ENCODE measurements at places on chromosomes 16 and 17.

DNA sequence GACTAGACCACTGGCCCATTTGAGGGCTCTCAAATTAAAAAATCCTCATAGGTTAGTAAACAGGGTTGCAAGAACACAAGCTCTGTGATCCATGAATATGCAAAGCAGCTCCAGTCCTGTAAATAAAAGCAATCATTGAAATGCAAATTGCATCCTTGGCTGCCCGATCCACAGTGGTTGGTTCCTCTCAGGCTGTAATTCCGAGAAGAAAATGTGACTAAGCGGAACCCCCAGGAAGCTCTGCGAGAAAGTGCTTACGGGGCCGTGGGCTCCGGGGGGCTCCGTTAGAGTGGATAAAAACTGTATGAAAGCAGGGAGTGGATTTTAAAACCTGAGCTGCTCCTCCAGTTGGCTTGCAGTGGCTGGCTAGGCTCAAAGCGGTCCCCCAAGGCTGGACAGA, 2.5 kb downstream of the GPRC5B start:
- DNase-seq = no peak

DNA sequence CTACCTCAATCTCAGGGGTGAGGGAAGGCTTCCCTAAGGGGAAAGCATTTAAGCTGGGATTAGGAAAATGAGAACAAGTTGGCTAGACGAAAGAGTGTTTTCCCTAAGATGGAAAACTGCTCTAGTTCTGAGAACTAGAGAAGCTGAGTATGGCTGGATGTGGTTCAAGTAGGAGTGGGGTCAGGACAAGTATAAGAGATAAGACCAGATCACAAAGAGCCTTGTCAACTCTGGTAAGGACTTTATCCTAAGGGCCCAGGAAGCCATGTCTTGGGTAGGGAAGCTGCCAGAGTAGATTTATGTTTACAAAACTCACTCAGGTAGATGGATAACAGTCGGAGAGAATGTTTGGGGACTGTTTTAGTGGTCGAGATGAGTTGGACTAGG, 1.7 kb downstream of the ANKS4B start:
- DNase-seq = no peak

GRCh38 chr16:84220851-84221250, 19.0 kb downstream of the KCNG4 start:
- DNase-seq = no peak

DNA sequence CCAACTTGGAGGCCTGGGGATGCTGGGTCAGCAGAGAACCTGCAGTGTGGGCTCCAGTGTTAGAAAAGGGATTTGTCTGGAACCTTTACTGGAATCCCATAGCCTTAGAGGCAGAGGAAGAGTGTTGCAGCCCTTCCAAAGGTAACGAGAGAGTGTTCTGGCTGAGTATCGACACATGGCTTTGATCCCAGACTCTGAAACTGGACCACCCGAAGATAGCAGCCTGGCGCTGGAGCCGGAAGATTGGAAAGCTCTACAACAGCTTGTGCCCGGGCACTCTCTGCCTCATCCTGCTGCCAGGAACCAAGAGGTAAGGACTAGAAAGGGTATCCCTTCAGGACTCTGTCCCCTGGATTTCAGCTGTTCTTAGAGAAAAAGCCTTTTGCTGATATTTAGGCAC, 39.7 kb downstream of the REXO5 start:
- no peak for DNase-seq

- no peak for DNase-seq
Observed at GRCh38 chr16:2974319-2975056, 5.3 kb downstream of the PAQR4 start.

DNA sequence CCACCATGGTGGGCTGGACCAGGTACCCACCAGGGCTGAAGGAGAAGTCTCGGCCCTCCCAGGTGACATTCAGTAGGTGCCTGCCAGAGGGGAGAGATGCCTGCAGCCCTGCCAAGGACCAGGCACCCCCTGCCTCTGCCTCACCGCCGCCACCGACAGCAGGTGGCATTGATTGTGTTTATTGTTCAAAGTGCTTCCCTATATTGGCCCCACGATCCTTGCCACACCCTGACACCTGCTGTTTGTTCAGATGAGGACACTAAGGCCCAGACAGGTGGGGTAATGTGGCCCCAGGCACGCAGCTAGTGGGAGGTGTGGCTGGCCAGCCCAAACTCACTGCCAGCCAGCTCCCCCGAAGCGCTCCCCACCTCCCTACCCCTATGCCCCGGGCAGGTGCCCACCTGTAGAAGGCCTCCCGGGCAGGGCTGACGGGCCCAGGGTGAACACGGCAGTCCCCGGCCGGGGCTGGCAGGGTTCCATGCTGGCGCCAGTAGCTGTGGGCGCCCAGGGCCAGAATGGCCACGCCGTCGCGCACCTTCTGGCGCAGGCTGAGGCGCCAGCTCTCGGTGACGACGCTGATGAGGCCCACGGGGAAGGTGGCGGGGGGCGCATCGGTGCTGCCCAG, 8.0 kb downstream of the GRIN2C start:
- DNase-seq = no peak

- peak; percentile 97 for DNase-seq
Observed at GRCh38 chr17:75078284-75079022, 9.3 kb upstream of the SLC16A5 start.

DNA sequence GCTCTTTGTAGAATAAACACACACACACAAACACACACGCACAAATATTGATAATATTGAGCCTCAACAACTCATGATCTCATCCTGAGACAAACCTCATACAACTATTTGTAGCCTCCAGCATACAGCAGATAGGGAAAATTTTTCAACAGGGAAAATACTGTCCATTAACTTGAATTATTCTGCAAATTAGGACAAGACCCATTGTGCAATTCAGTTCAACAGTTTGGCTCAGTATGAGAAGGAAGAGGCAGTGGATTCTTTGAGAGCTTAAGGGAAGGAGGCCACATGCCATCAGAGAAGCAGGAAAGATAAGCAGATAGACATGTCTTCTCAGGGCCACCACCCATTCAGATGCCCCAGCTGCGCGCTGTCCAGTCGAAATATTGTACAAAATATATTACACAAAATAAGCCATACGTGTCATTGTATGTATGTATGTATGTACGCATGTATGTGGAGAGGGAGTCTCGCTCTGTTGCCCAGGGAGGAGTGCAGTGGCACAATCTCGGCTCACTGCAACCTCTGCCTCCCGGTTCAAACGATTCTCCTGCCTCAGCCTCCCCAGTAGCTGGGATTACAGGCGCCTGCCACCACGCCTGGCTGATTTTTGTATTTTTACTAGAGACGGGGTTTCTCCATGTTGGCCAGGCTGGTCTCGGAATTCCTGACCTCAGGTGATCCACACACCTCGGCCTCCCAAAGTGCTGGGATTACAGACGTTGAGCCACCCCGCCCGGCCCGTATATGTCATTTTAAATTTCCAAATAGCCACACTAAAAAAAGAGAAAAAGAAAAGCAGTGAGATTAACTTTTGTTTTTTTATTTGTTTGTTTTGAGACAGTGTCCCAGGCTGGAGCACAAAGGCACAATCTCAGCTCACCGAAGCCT, 1.8 kb downstream of the ZC3H7A start:
- no peak for DNase-seq

DNA sequence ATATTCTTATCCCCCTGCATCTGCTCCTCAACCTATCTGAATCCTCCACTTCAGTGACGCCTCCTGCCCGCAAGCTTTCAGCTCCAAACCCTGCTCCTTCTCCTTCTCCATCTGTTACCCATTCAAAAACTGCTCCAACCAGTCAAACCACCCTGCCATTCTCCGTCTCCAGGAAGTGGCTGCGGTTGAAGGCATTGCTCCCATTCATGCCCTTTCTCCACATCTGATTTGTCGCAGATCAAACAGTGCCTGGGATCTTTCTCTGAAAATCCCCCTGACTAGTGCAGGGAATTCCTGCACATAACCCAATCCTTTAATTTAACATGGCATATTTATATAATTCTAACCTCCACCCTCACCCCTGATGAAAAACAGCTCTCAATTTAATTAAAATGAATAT, 56.3 kb downstream of the SLFN5 start:
- DNase-seq = no peak

GRCh38 chr16:72665701-72666100, 382.2 kb downstream of the ZFHX3 start:
- no peak for DNase-seq

DNA sequence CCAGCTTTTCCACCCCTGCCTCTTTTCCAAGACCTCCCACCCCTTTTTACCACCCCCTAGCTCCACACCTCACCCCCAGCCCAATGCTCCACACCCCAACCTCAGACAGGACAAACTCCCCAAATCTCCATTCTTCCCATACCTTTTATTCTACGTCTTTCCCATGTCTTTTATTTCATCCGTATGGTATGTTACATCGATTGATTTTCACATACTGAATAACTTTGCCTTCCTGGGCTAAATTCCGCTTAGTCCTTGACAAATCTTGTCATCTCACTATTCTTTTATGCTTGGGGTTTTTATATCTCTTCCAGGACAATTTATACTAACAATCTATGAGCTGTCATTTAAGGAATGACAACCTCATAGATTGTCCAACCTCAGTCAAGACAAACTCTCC, 46.4 kb downstream of the PITPNM3 start:
- DNase-seq = no peak

GRCh38 chr17:45355087-45355486, 38.3 kb upstream of the MAP3K14 start:
- no peak for DNase-seq

DNA sequence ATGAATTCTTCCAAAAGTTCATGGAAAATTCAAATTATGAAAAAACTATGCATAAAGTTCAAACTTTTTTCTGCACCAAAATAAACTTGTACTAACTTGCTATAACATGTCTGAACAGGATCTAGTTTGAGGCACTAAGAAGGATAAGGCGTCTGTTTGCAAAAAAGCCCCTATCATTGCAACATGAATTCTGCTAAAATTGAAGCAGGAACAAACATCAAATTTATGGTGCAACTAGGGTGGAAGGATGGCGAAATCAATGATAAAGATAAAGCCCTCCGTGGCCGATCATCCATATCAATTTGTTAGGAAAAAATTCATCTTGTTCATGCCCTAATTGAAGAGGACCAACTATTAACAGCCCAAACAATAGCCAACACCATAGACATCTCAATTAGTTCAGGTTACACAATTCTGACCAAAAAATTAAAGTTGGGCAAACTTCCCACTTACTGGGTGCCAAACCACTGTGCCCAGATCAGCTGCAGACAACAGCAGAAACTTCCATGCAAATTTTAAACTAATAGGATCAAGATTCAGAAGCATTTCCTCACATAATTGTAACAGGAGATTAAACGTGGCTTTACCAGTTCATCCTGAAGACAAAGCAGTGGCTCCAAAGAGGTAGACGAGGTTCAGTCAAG, 12.9 kb downstream of the IL21R start:
- DNase-seq = no peak

DNA sequence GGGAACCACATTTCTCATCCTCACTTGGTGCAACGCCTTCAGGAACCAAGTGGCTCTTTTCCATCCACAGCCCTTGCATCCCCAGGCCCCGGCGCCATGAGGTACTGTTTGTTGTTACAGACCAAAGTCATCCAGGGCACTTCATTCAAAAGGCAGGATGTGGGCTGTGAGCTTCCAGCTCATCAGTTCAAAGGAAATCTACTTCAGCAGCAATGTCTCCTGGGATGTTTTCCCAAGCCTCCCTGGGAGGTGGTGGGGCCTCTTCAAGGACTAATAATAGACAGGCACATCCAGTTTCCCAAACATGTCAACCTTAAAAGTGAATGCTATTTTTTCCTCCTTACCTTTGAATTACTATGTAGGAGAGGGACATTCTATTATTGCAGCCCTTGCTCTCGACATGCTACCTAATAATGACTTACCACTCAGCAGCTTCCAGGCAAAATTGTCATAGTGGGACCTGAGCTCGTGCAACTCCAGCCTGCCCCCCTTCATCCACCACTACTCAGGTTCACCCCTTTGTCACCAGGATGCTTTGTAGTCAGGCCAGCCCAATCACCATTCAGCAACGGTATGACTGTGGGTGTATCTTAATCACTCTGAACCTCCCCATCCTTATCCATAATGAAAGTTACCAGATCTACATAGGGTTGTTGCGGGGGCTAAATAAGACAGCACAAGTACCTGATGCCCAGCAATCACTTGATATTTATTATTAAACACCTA, 1.7 kb upstream of the PRKCB start:
- DNase-seq = no peak

- no peak for DNase-seq
Observed at GRCh38 chr17:29154516-29155226, 25.5 kb downstream of the MYO18A start.

- no peak for DNase-seq
Observed at GRCh38 chr17:79862771-79863440, 23.7 kb upstream of the CBX4 start.

DNA sequence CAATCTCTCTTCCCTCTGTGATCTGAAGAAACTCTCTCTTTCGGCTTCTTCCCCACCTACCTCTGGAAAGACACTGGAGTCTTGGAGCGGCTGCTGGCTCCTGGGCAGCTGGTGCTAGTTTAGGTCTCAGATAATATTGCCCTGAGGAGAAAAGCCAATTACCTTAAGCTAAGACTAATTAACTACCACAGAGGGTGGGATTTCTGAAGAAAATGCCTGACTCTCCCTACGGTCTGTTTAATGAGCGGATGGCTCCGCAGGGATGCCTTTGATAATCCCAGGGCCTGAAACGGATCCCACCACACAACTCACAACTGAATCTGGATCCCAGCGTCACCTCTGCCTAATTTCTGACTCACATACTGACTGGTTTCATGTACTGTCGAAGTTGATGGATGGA, 127.0 kb upstream of the NLRP1 start:
- DNase-seq = no peak

GRCh38 chr16:68357923-68358322, 47.1 kb downstream of the PRMT7 start:
- no peak for DNase-seq

DNA sequence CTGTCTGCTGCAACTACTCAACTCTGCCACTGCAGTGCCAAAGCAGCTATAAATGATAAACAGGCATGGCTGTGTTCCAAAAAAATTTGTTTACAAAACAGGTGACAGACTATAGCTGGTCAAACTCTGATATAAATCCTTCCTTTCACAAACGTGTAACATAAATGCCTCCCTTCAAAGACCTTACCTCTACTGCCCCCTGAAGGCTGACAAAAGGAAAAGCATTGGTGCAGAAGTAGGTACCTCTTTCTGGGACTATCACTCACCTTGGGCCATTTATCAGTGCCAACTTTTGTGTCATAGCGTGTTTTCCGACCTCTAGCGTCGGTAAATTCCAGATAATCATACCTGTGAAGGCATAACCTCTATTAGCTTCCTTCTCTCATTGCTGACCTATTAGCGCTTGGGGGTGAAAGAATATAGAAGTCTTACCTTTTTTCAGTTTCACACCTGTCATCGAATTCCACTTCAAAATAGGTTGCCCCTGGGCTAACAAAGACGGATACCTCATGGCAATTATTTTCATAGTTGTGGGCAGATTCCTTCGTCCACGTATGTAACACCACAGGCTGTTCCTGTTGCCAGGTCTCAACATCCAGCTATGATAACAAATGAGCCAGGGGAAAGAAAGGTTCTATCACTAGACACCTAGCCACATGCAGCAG, 67.9 kb downstream of the ZZEF1 start:
- DNase-seq = peak; percentile 24
